Lung (tissue), 17 donors: ENCODE measurements at places on chromosomes 1 and 21. TPM values are rescaled to one million over a fixed set of nuclear protein-coding genes. Genes with fewer than 3 reads are reported as not detected.

Gene TFF2
- polyA plus RNA-seq, result not detected

DNA sequence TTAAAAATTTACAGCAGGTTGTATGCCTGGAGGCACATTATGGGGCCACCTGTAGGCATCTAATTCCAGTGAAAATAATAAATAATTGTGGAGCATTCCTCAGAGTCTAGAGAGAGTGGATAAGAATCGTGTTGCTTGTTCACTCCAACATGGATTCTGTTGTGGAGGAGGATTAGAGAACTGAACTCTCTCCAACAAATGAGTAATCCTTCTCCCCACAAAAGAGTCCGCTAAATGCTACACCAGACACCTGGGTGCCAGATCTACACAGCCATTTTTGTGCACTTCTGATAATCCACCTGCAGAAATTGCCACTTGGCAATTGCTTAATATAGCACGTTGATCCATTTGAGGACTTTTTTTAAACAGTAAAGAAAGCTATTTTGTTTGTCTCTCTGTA is 113.7 kb upstream of the DPYD start:
- no peak overlapping the region for H3K27ac ChIP-seq
- no peaks in the 10 kb centered on the region for H3K27me3 ChIP-seq
- no peaks in the 10 kb centered on the region for H3K36me3 ChIP-seq
- DNase-seq, result no peak
- no peaks in the 10 kb centered on the region for H3K4me1 ChIP-seq
- no peak overlapping the region for H3K4me3 ChIP-seq

- H3K36me3 ChIP-seq, result no peaks in the 10 kb centered on the region
- no peak overlapping the region for H3K27ac ChIP-seq
- no peak overlapping the region for H3K4me3 ChIP-seq
- peaks cover 33% of the 10 kb centered on the region for H3K4me1 ChIP-seq
Observed at GRCh38 chr1:64493831-64494230, 23.9 kb downstream of the CACHD1 start.

DNA sequence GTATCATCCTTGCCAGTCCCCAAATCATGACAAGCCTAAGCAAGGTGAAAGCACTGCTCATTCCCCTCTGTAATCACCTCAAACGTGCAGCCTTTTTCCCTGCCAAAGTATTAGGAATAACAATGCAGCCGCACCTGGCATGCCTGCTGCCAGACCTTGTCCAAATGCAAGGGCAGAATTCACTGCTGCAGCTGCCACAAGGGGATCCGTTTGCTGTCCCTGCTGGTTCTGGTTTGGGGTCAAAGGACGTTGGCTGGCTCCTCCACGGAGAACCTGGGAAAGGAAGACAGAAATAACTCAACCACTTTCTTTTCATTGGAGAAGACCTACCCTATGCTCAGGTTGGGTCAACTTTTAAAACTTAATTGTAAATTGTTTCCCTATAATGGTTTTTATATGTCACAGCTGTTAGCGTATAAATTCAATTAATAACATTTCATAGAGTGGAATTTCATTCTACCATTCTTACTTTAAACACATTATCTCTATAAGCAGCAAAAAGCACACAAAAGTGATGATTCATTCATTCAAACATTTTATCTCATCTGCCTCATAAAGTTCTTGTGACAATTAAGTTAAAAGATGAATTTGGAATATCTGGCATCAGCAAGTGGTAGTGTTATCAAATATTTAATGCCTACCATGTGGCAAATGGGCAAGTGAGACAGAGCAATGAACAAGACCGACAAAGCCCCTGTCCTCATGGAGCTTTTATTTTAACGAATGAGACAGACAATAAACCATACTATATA is 59.8 kb upstream of the SDC3 start:
- H3K27me3 ChIP-seq, result no peaks in the 10 kb centered on the region
- peaks cover 12% of the 10 kb centered on the region for H3K4me1 ChIP-seq
- no peak overlapping the region for H3K27ac ChIP-seq
- H3K4me3 ChIP-seq, result no peak overlapping the region
- no peak for DNase-seq

DNA sequence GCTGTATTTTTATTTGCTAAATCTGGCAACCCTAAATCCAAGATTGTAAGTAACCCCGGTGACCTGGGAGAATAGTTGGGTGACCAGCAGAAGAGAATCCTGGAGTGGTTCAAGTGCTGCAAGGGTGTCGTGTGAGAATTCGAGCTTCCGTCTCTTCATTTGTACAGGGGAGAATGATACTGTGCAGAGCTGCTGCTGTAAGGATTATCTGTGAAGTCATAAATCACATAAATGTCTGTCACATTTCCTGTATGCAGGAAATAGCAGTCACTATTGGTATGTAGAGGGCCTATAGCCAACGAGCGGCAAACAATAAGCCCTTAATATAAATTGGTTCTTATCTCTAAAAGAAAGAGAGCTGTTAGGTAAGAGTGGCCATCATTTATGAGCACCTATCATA is 90.7 kb downstream of the ATP1A1 start:
- no peaks in the 10 kb centered on the region for H3K27me3 ChIP-seq
- no peaks in the 10 kb centered on the region for H3K4me1 ChIP-seq
- no peaks in the 10 kb centered on the region for H3K36me3 ChIP-seq
- DNase-seq, result no peak
- H3K27ac ChIP-seq, result no peak overlapping the region
